ENCODE measurements at places on chromosomes 12 and 14.

DNA sequence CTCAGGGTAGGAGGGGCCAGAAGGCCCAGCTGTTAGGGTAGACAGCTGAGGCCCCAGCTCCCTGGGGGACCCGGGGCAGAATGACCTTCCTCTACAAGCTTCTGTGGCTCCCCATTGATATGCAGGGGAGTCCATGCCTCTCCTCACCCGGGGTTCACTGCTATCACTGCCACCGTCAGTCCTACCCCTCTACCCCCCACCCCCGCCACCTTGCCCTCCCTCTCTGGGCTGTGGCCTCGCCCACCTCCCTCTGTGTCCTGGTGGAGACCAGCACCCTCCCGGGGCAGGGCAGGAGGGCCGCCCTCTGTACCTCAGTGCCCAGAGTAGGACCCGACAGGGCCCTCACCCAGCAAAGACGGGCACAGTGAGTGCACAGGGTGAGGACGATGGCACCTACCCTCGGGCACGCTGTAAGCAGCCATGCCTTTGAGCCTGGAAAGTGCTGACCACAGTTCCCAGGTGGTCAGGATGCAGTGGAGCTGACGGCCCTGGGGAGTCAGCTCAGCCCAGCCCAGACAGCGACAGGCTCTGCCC, 88.4 kb upstream of the SFSWAP start:
- DNase-seq = no peak

DNA sequence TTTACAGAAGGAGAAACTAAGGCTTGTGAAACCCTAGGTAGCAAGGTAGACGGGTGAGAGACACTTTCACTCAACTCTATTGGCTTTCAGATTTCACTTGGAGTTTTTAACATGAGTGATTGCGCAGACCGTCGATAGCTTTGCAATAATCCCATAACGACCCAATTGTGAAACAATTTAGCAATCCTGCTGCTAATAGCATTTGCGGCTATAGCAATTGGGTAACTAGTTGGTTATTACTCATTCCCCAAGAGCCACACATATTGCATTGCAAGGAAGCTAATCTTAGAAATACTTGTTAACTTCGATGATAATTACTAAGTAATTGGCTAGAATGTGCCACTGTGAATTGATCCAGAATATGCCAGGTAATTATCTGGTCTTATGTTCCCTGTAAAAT, 159.9 kb upstream of the NOS1 start:
- DNase-seq = no peak

DNA sequence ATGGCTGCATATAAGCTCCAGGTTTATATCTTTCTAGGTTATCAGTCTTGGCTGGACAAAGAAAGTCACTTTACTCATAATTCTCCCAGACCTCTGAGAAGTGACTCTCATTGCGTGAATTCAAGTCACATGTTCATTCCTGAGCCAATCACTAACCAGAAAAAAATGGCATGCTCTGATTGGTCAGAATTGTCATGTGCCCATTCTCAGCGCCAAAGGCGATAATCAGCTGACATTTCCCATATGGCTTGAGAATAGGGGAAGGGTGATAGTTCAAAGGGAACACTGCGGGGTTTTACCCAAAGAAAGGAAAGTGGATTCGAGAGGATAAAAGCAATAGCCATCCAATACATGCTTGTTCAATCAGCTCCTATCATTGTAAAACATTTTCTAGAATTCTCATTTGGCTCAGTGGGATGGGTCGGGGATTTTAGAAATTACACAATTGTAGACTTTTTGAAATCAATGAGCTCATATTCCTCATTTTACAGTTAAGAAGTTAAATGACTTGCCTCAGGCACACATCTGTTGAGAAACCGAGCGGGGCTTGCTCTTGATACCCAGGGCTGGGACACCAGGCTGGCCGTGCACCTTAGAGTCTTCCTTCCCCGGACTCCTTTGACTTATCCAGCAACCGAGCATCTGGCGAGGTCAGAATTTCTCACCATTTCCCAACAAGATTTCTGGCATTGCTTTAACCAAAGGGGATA, 454.0 kb upstream of the TBX3 start:
- DNase-seq = no peak

- no peak for DNase-seq
Measured at GRCh38 chr14:78455896-78456435, 285.8 kb downstream of the NRXN3 start.
